Activated T-cell treated with anti-CD3 and anti-CD28 coated beads, Interleukin-2, amount 50 U/mL, for 72 hours (primary cell): ENCODE measurements at places on chromosomes 3 and 15. TPM values are rescaled to one million over a fixed set of nuclear protein-coding genes. Genes with fewer than 3 reads are reported as not detected.

DLEC1 gene
- total RNA-seq = 0.43 TPM

DNA sequence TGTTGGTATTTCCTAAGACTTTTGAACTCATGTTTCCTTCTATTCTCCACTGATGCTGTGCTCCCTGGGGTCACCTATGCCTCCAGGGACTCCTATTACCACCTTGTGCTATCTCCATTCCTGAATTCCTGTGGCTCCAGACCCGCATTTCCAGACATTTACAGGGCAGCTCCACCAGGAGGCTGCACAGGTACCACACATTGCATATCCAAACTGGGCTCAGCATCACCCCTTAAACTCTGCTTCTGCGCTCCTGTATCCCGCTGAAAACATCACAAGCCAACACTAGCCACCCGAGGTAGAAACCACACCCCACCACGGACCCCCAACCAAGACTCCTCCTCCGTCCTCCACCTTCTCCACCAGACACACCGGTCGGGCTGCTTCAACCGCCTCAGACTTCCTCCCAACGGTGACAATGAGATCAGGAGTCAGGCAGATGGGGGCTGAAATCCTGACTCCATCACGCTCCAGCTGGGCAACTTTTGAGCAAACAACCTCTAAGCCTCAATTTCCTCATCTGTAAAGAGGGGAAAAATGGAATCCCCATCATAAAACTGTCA is 10.4 kb downstream of the TNK2 start:
- DNase-seq = no peak

TRH gene
- total RNA-seq = not detected

GRCh38 chr3:78734048-78734637 is 1033.7 kb downstream of the ROBO1 start:
- DNase-seq = no peak

GRCh38 chr3:105715372-105715771 is 153.4 kb downstream of the CBLB start:
- DNase-seq = no peak

SLC2A2 gene
- total RNA-seq = not detected

DNA sequence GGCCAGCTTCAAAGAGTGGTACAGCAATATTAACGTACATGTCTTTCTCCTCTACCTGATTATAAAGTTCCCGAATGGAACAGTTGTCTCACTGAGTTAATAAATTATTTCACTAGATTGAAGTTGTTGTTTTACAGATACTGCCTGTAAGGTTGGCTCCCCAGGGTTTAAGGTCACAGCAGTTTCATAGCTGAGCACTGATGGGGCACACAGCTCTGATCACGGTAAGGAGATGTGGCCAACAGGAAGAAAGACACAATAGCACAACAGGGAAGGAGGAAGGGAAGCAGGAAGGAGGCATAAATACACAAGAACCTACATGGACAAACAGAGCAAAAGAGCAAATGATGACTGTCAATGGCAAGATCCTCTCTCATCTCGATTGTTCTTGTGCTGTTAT is 215.6 kb downstream of the WNT5A start:
- DNase-seq = no peak
